ENCODE measurements at places on chromosomes 1 and 21.

GRCh38 chr1:40273547-40274166 lies 15.6 kb downstream of the ZMPSTE24 start:
- no peak for DNase-seq

- no peak for DNase-seq
Observed at GRCh38 chr21:29193072-29193471, 62.6 kb downstream of the MAP3K7CL start.

DNA sequence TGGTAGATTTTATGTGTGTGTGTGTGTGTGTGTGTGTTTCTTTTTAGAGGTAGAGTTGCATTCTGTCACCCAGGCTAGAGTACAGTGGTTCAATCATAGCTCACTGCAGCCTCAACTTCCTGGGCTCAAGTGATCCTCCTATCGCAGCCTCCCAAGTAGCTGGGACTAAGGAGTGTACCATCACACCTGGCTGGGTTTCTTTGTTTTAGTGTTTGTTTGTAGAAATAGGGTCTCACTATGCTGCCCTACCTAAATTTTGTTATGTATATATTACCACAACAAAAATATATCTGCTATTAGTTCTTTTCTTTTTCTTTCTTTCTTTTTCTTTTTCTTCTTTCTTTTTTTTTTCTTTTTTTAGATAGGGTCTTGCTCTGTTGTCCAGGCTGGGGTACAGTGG lies 43.1 kb upstream of the CXADR start:
- no peak for DNase-seq

GRCh38 chr1:212288615-212289014 lies 3.4 kb downstream of the PPP2R5A start:
- DNase-seq, result no peak

DNA sequence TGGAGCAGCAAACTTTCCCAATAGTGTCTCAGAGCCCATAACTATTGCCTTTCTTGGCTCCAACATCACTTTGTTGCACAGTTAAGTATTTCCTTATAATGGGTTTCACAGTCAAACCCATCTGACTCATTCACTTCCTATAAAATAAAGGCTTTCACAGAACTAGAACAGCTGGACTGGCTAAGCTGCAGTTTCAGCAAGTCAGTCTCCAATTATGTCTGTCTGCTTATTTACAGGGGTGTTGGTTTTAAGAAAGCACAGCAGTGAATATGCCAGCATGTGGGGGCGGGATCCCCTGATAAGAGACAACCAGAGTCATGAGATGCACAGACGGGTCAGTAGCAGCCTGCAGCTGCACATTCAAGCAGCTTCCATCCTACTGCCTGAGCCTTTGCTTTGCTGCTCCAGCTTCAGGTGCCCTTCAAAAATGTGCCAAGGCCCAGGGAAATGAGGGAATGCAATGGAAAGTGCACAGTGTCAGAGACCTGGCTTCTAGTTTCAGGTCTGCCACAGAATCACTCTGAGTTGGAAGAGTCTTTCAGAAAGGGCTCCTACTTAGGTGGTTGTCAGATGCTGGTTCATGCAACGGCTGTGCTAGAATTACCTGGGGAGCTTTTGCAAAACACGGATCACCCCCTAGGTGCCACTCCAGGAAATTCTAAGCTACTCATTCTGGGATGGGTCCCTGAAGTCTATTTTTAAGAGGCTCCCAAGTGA lies 24.8 kb downstream of the RNF19B start:
- DNase-seq, result no peak

DNA sequence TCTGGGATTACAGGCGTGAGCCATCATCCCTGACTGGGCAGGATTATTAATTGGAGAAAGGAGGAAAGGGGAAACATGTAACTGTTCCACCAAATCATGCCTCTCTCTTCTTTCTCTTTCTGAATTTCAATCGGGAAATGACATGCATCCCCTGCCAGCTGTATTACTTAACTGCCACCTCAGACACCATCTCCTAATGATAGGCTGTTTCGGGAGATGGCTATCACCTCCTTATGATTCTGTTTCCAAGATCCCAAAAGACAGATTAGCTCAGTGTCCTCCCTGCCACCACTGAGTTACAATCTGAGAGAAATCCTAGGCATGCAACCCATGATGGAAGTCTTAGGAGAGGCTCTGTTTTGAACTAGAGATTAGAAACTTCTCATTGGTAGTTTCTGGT lies 67.5 kb downstream of the MIS18A start:
- no peak for DNase-seq

DNA sequence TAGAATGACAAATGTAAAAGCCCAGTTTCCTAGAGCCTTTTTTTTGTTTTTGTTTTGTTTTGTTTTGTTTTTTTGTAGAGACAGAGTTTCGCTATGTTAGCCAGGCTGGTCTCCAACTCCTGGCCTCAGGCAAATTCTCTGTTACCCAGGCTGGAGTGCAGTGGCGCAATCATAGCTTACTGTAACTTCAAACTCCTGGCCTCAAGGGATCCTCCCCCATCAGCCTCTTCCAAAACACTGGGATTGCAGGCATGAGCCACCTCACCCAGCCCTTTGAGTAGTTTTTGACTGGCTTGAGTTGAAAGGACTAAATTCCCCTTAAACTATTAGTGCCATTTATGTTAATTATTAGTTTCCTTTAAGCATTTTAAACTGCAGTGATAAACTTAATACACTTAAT lies 28.8 kb upstream of the ZBTB18 start:
- DNase-seq, result no peak

Data from H9 (cell line).